ENCODE measurements at places on chromosomes 11 and 22.

GRCh38 chr11:68354148-68354872, 41.9 kb downstream of the LRP5 start:
- DNase-seq, result no peak

GRCh38 chr11:22809893-22810292, 19.7 kb downstream of the SVIP start:
- no peak for DNase-seq

- no peak for DNase-seq
Observed at GRCh38 chr22:24146791-24147353, 34.4 kb upstream of the SUSD2 start.

DNA sequence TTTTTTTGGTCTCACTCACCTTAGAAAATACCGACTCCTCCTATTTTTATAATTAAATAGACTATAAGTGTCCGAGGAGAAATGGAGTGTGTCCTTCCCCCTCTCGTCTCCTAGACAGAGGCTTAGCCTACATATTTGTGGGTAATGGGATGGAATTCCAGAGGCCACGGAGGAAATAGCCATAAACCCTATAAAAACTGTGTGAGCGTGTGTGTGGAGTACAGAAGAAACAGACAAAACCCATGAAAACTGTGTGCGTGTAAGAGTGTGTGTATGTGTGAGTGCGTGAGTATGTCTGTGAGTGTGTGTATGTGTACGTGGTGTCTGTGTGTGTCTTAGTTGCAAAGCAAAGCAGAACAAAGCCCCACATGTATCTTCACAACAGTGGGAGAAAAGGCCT, 883.5 kb downstream of the OPCML start:
- no peak for DNase-seq

DNA sequence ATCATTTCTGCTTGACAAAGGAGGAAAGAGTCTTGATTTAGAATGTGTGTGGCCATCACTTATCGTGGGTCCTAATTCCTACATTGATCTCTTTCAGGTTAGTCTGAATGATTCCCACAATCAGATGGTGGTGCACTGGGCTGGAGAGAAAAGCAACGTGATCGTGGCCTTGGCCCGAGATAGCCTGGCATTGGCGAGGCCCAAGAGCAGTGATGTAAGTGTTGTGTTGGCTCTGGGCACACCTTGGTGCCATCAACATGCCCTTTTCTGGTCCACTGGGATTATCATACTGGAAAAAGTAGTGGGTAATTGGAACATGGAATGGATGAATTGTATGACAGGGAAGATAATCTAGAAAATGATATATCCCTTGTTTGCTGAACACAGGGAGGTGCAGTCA, 17.1 kb upstream of the SORL1-AS1 start:
- no peak for DNase-seq

DNA sequence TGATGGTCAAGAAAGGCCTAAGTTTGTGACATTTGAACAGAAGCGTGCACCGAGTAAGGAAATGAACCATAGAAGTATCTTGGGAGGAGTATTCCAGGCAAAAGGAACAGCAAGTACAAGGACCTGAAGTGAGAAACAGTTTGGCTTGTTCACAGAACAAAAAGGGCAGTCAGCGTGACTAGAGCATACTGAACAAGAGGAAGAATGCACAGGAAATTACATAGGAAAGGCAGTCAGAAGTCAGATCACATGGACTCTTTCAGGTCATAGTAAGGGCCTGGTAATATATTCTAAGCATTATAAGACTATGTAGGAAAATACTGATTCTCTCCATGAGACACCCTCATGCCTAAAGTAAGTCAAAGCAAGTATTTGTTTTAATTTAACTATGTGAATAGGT, 52.3 kb upstream of the GAB2 start:
- no peak for DNase-seq

GRCh38 chr11:87466223-87466622, 428.5 kb downstream of the TMEM135 start:
- no peak for DNase-seq

DNA sequence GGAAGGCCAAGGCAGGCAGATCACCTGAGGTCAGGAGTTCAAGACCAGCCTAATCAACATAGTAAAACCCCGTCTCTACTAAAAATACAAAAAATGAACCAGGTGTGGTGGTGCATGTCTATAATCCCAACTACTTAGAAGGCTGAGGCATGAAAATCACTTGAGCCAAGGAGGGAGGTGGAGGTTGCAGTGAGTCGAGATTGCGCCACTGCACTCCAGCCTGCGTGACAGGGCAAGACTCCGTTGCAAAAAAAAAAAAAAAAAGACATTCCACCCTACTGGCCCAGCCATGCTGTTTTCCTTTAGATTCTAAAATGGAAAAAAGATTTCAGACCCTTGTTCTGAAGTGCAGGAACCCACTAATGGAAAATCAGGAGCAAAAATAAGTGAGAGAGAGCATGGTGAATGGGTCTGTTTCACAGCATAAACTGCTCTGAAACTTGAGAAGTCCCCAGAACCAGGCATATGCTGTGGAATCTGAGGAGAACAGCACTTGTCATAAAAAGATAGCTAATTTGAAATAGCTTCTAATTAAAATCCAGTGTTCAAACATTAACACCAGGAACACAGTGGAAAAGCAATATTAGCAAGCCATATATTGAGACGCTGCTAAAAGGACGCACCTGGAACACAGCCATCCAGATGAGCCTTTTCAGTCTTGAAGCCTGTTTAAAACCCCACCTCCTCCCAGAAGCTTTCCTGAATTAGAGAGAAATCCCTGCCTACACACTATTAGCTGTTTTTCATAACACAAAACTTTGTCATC, 66.3 kb upstream of the CHRM4 start:
- no peak for DNase-seq

GRCh38 chr11:126993599-126993998, 7.0 kb downstream of the KIRREL3 start:
- DNase-seq, result no peak

DNA sequence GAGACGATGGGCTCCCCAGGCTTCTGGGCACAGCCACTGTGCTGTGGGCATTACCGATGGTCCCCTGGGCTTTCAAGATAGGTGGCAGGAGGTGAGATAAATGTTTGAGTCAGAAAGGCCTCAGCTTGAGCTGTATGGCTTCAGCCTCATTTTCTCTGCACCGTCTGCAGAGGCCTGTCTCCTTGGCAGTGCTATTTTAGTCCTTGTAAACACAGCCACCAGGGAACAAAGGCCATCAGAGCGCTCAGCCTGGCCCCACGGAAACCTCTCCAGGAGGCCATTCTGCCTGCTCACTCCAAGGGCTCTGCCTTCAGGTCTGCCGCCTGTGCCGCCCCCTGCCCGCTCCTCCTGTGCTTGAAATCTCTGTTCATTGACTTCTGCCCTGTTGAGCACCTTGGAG, 1424.9 kb downstream of the TBC1D22A start:
- no peak for DNase-seq

DNA sequence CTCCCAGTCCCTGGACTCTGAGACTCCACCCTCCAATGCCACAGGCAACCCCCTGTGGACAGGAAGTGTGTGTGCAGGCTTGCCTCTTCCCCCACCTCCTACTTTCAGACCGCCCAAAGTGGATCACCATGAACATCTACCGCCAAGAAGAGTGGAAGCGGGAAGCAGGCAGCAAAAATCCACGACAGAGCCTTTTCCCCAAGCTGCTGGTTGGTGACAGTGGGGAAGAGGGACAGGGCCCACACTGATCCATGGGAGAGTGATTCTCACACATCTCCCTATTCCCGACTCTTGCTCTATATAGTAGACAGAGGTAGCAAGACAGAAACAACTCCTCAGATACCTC, 53.4 kb upstream of the SPATA19 start:
- no peak for DNase-seq

DNA sequence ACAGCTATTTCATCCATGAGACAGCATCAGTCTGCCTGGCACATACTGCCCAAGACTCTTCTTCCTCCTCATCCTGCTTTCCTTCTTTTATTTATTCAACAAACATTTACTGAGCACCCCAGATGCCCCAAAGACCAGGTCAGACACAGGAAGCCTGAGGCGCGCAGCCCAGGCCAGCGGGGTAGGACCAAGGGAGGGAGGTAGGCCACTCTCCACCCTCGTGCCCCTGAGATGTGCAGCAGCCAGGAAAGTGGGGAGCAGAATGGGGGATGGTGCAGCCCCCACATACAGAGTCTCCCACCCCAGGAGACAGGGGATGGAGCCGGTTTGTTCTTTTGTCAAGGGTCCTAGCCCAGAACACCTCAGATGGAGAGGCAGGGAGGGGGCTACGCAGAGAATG, 4.2 kb upstream of the IL2RB start:
- DNase-seq, result no peak

Measured in activated T-helper 9 cell treated with anti-CD3 and anti-CD28 coated beads, Interleukin-2, amount 50 U/mL, for 16 hours (primary cell).